ENCODE measurements at places on chromosomes 11 and 22.

DNA sequence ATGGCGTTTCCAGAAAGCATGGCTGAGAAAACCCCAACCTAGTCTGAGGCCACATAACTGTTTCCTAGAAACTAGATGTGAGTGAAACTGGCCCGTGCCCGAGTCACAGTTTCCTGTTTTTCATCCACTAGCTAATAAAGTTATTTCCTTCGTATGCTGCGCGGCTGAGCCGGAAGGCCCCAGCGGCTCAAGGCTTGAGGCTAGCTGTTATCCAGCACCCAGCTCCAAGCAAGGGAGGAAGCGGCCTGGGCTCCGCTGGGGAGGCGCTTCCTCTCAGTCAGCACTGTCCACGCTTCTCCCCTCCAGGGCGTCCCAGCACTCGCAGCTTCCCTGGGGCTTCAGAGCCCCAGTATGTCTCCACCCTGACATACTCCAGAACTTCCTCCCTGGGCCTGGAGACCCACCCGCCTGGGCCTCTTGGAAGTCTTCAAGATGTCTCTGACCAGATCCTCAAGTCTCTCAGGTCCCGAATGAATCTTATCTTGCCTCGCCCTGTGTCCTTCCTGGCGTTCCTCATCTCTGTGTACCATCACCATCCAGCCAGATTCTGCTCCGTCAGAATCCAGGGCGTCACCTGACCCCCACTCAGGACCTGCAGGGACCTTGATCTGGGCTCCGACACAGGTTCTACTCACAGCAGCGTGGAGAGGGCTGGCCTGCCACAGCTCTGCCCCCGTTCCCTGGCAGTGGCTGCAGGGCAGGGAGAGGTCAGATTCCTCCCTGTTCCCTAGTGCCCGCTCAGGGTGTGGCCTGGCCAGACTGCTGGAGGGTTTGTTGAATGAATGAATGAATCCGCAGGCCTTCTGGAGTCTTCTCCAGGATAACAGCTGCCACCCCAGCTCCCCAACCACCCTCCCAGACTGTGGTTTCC lies 81.9 kb downstream of the LRRC32 start:
- no peak for DNase-seq

GRCh38 chr11:134120921-134121526 lies 52.2 kb downstream of the JAM3 start:
- no peak for DNase-seq

DNA sequence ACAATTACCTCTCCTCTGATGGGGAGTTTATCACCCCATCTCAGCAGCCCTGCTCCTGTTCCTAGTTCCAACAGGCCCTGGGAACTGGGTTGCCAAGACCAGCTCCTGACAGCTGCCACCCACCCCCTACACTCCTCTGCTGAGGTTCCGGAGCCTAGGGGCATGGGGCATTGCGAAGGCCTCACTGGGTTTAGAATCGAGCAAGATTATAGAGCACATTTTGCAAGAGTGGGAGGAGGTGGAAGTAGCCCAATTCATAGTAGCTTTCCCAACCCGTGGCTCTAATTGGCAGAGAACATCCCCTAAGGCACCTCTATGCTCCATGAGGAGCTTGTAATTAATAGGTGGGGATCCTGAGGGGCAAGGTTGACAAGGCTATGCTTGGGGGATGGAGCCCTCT lies 23.0 kb downstream of the MYEOV start:
- no peak for DNase-seq

DNA sequence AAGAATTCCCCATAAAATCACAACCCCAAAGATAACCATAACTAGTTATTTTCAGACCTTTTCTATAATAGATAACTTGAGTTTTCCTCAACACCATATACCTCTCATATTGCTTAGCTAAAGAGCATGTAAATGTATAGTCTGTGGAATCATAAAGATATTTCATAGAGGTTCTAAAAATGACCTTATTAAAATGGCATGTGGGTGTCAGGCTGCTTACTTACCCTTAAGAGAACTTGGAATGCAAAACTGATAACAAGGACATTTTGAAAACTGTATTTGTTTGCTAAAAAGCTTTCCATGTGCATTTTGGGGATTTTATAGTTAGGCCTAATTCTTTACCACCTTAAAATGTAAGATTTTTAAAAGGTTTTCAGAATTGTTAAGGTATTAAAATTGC lies 4.7 kb downstream of the SIK2 start:
- DNase-seq = no peak

DNA sequence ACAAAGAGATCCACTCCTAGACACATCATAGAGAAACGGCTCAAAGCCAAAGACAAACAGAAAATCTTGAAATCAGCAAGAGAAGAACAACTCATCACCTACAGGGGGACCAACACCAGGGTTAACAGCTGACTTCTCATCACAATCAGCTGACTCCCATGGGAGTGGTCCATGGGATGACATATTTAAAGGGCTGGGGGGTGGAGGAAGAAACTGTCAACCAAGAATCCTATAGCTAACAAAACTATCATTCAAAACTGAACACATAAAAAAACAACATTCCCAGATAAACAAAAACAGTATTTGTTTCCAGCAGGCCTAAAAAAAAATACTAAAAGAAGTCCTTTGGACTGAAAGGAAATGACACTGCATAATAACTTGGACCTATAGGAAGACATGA lies 86.7 kb downstream of the APOL5 start:
- no peak for DNase-seq
